ENCODE measurements at places on chromosomes 12 and 14.
A peak's percentile ranks its signal among the peaks of the same experiment; 100 is the strongest.

DNA sequence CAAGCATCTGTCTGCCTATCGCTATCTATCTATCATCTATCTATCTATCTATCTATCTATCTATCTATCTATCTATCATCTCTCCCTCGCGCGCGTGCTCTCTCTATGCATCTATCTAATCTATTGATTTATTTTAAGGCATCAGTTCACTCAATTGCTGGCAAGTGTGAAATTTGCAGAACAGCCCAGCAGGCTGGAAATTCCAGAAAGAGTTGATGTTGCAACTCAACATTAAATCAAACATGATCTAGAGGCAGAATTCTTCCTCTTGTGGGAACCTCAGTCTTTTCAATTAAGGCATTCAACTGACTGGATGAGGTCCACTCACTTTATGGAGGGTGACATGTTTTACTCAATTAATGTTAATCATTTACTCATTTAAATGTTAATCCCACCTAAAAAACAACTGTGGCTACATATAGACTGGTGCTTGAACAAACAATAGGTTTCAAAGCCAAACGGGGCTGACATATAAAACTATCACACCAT lies 1210.8 kb downstream of the GALC start:
- no peak for DNase-seq

- no peak for DNase-seq
These were observed 127.5 kb downstream of the TGFB3 start for GRCh38 chr14:75854111-75854799.

GRCh38 chr12:110458756-110459155 lies 8.6 kb upstream of the ARPC3 start:
- no peak for DNase-seq

DNA sequence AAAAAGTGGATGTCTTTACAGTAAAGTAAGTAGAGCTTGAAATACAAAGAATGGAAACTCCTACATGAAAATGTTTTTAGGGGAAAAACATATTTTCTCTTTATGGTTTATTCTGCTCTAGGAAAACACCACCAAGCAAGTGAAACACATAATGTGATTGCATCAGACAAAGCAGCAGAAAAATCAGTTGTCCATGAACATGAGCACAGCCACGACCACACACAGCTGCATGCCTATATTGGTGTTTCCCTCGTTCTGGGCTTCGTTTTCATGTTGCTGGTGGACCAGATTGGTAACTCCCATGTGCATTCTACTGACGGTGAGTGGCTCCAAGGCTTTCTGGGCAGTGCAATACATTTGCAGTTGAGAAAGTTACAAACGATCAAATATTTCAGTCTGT lies 42.6 kb upstream of the PLEKHD1 start:
- no peak for DNase-seq

- no peak for DNase-seq
These were observed 170.7 kb downstream of the NOVA1 start for GRCh38 chr14:26427097-26427496.

DNA sequence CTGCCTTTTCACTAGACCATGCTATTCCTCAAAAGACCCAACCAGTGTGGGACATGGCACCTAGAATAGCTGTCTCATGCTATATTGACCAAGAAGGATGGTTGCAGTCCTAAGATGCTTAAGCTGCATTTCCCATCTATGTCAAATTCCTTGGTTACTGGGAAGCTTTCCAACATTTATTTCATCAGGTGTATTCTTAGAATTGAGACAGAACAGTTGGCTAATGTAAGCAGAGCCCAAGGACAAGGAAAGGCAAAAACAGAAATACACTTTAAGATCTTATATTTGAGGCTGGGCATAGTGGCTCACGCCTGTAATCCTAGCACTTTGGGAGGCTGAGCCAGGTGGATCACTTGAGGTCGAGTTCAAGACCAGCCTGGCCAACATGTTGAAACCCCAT lies 24.7 kb downstream of the ARG2 start:
- DNase-seq = no peak

DNA sequence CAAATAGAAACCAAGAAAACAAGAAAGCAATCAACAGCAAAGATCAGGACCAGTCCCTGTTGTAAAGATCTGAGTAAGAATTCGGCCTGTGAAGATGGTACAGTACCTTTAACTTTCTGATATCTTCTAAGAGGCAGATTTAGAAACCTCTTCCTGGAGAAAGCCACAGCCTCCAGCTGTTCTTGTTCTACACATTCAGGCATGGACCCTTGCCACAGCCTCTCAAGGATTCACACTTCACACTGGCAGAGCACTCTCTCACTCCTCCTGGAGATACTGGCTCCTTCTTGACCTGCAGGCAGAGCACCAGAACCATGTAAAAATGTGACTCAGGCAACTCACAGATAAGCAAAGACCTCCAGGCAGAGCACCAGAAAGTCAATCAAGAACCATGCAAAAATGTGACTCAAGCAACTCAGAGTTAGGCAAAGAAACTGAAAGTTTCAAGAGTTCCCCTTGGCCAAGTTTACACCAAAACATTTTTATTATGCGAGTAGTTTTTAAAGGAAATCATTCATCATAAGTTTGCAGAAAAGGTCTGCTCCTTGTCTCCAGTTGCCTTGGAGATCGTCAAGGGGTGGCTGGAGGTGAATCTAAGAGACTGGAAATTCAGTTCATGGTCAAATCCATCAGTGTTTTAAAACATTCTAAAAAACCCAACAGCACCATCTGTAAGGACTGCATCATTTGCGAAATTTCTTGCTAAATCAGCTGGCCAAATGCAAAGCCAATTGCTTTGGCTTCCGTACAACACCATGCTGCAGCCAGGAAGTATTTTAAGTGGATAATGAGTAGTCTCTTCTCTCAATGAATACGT lies 119.3 kb upstream of the MDM1 start:
- peak; percentile 17 for DNase-seq

Measured in stimulated activated CD4-positive, alpha-beta T cell treated with anti-CD3 and anti-CD28 coated beads, Interleukin-12 subunit alpha, Interleukin-12 subunit beta, amount 100 ng/mL, for 24 hours (primary cell).